AG09319 (cell line): ENCODE measurements at places on chromosomes 2 and 18.
A peak's percentile ranks its signal among the peaks of the same experiment; 100 is the strongest.

- no peak for DNase-seq
Observed at GRCh38 chr2:120898496-120898895, 162.8 kb downstream of the GLI2 start.

- no peak for DNase-seq
Observed at GRCh38 chr2:217645896-217646295, 356.9 kb downstream of the TNS1 start.

- DNase-seq: no peak
Observed at GRCh38 chr2:201955702-201956141, 77.9 kb upstream of the FZD7 start.

- no peak for DNase-seq
Observed at GRCh38 chr2:39491653-39492052, 54.6 kb upstream of the MAP4K3 start.

- DNase-seq: no peak
Observed at GRCh38 chr2:216583147-216583546, 50.1 kb upstream of the IGFBP2 start.

GRCh38 chr2:219331560-219332213 lies 857 bp downstream of the RESP18 start:
- no peak for DNase-seq

- no peak for DNase-seq
Observed at GRCh38 chr2:3453190-3453999, 65.9 kb downstream of the ADI1 start.

- no peak for DNase-seq
Observed at GRCh38 chr2:191693778-191694177, 15.8 kb downstream of the NABP1 start.

DNA sequence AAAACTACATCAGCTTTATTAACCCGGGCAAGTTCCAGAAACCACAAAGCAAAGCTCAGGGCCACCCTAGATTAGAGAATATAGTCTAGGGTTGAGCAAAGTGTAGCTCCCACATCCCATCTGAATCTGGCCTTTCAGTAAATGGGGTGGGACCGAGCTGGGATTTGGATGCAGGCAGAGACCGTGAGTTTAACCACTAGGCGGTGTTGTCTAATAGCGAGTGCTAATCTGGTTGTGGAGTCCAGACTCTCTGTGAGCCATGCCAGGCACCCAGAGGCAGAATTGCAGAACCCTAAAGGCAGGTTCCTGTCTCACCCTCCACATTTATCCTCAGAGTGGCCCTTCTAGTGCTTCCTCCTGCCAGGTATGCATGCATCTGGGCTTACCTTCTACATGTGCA lies 435.9 kb downstream of the TSN start:
- no peak for DNase-seq

DNA sequence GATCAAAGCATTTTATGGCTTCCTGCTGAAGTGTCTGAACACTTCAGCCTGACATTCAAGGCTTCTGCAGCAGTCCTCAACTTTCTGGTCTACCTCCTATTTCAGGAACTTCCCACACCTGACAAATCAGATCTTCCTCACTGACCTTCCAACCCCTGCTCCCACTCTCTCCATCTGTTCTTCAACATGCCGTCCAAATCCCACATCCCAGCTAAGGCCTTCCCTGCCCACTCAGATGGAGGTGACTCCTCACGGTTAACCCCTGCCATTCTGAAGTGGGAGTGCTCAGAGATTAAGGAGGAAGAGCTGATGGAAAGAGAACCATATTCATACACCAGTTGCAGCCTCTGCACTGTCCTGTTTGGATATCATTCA lies 104.8 kb downstream of the POLR1A start:
- DNase-seq: no peak

DNA sequence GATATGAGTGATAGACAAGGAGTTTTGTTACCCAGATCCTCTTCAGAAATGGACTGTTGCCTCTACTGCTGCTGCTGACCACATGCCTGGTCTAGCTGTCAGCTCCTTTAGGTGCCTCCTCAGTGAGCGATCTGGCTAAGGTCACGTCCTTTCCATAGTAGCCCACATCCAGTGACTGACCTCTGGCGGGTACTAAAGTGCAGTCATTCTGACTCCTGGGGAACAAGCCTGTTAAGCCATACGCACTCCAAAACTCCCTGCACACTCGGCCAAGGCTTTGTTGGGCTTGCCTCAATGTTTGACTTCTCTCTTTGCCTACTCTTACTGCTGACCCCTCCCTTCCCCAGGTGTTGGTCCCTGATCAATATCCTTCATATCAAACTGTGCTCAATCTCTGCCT lies 685.2 kb downstream of the IRS1 start:
- no peak for DNase-seq

- DNase-seq: peak; percentile 61
Observed at GRCh38 chr2:177604271-177605065, 211.9 kb downstream of the AGPS start.

DNA sequence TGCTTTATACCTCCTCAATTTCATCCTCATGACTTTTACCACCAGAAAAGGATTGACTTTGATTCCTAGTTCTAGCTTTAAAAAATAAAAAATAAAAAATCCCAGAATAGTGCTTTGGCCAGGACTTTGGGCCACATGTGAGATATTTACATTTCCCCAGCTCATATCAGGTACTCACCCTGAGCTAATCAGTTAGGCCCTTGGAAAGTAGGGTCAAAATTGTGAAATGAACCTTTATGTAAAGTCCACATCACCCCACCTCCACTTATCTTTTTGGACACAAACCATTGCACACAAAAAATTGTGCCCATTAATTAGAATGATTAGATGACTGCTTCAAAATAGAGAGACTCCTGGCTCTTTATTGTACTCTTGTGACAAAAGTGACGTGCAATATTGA lies 17.2 kb downstream of the ME2 start:
- no peak for DNase-seq

DNA sequence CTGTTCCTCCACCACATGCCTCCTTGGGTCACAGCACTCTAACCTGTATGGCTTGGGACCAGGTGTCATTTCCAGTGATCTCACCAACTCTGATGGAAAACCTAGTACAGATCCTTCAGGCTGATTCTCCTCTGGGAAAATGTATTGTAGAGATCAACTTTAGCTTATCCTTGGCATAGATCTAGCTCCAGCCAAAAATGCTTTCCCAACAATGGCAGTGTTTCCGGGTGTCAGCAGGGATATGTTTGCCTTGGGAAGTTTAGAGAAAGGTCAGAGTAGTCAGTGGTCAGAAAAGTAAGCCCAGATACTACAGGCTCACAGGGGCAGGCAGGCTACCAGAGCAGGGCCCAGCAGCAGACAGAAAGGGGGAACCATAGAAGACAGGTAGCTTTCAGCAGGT lies 73.6 kb downstream of the CD8B2 start:
- no peak for DNase-seq

DNA sequence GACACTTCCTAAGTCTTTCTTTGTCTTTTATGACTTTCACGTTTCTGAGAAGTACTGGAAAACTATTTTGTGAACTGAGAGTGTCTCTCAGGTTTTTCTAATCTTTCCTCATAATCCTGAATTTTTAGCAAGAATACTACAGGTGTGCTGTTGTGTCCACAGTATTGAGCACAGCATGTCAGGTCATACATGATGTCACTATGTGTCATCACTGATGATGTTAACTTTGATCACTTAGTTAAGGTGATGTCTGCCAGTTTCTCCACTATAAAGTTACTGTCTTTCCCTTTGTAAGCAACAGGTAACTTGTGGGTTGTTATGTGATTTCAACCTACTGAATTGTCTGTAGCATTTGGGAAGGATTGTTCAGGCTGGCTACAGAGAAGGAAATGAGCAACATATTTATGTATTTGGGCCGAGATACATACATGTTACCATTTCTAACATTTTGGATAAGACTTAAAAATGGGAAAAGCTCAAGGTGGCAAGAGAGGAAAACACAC lies 11.1 kb downstream of the MATN3 start:
- no peak for DNase-seq

DNA sequence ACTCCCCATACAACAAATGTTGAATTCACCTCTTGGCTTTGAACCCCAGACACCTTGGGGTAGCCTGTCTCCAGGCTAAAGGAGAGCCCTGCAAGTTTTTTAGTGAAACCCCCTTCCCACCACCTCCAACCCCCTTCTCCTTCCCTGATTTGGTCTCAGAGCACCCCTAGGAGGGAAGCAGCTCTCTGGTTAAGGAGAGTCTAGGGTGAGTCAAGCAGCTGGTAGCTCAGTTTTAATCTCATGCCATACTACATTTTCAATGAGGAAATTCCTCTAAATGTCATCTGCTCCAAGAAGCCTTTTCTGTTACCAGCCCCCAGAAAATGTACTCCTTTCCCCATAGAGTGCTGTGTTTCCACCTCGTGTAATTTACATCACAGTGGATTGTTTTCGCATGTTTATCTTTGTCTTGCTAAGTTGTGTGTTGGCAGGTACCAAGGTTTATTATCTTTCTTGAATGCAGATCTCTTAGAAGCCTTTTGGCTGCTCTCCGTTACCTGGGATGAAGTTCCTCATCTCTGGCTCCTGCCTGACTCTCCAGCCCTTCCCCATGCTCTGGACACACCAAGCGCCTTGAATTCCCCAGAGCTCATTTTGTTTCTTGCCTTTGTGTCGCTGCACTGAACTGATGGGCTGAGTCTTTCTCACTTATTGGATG lies 82.2 kb downstream of the ASAP2 start:
- DNase-seq: no peak
